ENCODE measurements at places on chromosomes 16 and 17.
A peak's percentile ranks its signal among the peaks of the same experiment; 100 is the strongest.

DNA sequence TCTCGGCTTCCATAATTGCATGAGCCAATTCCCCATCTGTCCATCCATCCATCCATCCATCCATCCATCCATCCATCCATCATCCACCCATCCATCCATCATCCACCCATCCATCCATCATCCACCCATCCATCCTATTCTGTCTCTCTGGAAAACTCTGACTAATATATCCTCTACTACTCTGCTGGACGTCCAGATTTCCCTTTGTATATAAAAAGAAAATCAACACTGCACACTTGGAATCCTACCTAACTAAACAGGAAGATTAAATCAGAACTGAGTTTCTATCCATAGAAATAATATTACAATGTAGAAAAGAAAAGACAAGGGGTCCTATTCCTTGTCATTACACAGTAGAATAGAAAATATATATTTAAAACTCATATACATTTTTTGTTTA is 150.3 kb upstream of the CORO6 start:
- no peak for DNase-seq

- no peak for DNase-seq
Measured at GRCh38 chr17:4444782-4445473, 11.2 kb downstream of the SPNS3 start.

DNA sequence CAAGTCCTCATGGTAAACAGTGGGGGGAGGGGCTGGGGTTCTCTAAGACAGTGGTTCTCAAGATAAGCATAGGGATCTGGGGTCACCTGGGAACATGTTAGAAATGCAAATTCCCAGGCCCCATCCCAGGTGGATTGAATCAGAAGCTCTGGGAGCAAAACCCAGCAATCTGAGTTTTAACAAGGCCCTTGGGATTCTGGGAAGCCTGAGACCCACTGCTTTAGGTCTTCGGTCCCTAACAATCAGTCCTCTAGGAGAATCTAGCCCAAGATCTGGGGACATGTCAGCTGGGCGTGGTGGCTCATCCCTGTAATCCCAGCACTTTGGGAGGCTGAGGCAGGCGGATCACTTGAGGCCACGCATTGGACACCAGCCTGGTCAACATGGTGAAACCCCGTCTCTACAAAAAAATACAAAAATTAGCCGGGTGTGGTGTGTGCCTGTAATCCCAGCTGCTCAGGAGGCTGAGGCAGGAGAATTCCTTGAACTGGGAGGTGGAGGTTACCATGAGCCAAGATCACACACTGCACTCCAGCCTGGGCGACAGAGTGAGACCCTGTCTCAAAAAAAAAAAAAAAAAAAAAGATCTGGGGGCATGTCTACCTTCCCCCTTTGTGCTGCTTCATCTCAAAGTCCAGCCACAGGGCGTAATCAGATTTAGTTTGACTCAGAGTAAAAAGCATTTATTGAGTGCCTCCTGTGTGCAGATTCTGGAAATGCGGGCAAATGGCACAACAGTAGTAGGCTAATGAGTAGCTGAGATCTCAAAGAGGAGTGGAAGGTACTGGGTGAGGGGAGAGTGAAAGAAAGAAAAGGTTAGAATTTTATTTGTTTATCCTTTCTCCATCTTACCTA is 8.8 kb upstream of the NR1D1 start:
- no peak for DNase-seq

GRCh38 chr16:29852654-29853053 is 10.4 kb downstream of the CDIPT start:
- no peak for DNase-seq

GRCh38 chr17:9880582-9880999 is 24.5 kb downstream of the RCVRN start:
- DNase-seq = peak; percentile 26

- no peak for DNase-seq
Measured at GRCh38 chr16:54055191-54055590, 231.4 kb downstream of the IRX3 start.

DNA sequence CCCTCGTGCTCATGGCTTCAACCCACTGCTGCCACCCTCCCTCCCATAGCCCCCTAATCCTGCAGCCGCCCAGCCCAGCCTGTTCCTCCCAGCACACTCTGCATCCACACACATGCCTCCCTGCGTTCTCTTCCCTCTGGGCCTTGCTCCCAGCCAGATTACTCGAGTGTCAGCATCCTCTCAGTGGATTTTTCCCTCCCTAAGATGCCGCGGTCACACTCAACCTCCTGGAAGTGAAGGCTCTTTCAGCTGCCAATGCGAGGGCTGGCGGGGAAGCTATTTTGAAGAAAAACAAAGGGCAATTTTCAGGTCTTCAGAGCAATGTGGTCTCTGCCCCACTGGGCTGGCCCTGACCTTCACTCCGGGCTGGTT is 23.2 kb upstream of the CACNG5 start:
- no peak for DNase-seq

DNA sequence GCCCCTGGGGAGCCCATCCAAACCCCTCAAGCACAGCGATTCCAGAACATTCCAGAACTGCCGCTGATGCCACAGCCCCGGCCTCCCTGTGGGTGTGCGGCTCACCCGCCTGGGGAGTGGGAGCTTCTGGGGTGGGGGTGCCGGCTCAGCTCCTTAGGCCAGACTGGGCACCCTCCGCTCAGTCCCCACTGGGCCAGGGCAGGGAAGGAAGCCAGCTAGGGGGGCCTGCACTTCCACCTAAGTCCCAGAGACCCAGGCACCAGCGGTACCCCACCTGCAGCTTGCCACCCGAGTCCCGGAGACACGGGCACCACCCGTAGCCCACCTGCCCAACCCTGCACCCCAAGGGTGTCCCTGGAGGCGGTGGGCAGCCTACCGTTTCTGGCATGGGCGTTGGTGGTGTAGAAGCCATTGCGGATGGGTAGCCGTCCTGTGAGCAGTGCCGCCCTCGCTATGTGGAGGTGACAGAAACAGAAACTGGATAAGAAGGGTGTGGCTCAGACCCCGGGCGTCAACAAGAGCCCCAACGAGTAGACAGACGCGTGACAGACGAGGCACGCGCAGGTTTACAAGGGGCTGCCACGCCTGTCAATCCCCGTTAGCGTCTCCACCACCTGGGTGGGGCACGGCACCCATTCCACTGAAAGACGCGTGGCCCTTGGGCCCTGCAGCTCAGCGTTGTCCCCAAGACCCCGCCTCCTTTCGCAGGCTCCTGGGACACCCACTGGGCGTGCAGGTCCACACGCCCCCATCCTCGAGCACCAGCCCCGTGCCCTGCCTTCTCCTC is 15.0 kb downstream of the GALNS start:
- DNase-seq = no peak

- no peak for DNase-seq
Measured at GRCh38 chr16:28878083-28878926, at the start of gene ATP2A1. Gene ATP2A1 (plus strand): TSS chr16:28878488. CDS start chr16:28878672, 184 bp downstream.

DNA sequence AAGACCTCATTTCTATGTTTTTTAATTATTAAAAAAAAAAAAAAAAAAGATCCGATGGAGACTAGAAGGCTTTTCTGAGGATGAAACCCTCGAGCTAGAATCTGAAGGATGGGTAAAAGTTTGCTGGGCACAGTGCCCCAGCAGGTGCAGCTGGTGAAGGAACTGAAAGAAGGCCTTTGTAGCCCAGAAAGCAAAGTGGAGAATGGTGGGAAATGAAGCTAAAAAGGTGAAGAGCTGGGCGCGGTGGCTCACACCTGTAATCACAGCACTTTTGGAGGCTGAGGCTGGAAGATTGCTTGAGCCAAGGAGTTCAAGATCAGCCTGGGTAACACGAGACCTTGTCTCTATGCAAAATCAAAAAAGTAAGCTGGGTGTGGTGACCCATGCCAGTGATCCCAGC is 50.3 kb upstream of the SEC14L1 start:
- no peak for DNase-seq

- DNase-seq = no peak
Measured at GRCh38 chr17:49195751-49196150, 14.6 kb downstream of the GNGT2 start.

GRCh38 chr16:75065149-75065505 is 51.5 kb downstream of the LDHD start:
- DNase-seq = peak; percentile 35
